ENCODE measurements at places on chromosomes 13 and 19. TPM values are rescaled to one million over a fixed set of nuclear protein-coding genes. Genes with fewer than 3 reads are reported as not detected.
A peak's percentile ranks its signal among the peaks of the same experiment; 100 is the strongest.

DNA sequence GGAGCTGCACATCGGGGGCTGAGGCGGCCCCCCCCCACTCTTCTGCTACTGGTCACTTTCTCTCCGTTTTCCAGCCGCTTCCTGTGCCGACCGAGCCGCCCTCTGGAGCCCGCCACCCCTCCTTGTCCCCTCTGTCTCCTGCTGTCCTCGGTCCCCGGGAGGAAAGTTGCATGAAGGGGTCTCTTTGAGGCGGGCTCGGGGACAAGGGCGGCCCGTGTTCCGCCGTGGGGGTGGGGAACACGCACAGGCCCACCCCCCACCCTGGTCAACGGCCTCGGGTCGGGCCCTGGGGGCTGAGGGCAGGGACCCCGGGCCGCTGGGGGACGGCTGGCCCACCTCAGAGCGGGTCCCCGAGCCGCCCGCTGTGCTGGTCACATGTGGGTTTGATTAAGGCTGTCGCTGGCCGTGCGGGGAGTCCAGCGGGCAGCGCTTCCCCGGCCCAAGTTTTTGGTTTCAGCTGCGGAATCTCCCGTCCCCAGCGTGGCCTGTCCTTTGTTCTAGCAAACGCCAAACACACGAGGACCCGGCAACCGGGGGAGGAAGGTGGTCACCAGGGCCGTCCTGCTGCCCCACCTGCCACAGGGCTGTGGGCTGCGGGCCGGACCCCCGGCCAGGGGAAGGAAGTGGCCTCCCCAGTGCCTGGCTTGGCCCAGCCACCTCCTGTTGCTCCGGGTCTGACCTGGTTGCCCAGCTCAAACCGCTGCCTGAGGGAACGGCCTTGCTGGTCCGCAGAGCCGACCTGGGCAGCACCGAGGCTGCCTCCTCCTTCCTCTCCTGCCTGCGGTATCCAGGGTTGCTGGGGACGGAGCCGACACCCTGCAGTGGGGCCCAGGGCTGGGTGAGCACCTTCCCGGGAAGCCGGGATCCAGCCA, 1.9 kb downstream of the EFNA2 start:
- DNase-seq = no peak

The ZNF610 gene
- total RNA-seq = 12.0 TPM

DNA sequence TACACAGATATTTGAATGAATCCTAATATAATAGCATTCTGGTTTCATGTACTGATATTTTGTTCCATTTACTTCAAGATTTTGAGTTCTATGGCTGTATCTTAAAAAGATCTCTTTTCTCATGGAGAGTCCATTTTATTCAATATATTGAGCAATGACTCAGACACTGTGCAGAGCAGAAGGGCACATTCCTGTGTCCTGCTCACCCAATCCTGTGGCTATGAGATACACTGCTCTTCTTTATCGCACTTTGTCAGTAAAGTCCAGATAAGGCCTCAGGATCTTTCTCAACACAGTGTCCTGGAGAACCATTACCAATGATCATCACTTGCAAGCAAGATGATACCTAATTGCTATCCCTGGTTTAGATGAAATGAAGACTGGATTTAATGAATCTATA, 155.0 kb downstream of the CYSLTR2 start:
- no peak for DNase-seq

DNA sequence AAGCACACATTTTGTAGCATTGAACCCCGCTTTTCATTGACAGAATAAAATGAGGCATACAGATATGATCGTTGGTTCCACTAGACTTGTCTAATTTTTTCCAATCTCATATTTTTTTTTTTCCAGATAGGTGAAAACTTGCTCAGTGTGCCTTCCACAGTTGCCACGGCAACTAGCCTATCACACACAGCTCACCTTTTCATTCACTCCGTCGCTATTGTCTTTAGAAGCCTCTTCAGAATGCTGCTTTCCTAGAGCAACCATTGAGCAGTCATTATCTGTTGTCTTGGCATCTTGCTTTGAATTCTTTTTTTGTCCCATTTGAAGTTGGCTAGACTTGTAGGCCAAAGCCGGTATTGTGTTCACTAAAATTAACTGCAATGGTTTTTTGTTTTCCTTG, 37.7 kb upstream of the ESD start:
- no peak for DNase-seq

GRCh38 chr19:3494559-3494958, 5.9 kb downstream of the DOHH start:
- no peak for DNase-seq

The VSIG10L gene
- 11.5 TPM for total RNA-seq

GRCh38 chr19:45293682-45294081, 29.0 kb downstream of the CKM start:
- no peak for DNase-seq

- DNase-seq = no peak
These were observed 2.9 kb downstream of the KLK15 start for GRCh38 chr19:50830266-50831025.

- DNase-seq = no peak
These were observed 23.2 kb downstream of the CATSPERD start for GRCh38 chr19:5743630-5744029.

DNA sequence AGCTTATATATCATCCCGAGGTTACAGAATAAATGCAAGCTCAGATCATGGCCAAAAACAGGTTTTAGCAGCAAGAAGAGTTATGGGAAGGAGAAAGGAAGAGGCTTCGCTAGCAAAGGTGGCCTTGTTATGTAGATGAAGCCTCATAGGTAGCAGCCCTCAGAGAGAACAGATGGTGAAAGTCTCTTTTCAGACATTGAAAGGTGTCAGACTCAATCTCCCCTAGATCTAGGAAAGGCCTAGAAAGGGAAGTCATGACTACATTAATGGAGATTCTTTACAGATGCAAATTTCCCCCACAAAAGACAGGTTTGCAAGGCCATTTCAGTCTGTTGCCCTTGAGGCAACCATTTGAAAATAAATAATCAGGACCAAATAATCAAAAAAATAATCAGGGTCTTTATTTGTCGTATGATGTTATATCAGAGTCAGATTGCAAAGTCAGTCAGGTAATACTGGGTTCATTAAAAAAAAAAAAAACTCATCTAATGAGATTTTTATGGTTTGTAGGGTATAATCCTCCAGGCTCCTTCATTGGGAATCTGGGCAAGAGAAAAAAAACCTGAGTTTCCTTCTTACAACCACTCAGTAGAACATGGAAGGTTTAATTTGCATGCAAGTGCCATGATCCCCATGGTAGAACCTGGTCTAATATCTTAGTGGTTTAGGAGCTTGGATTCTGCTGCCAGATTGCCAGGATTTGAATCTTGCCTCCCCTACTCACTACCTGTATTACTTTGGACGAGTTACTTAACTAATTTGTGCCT, 50.8 kb upstream of the HTR2A start:
- no peak for DNase-seq

DNA sequence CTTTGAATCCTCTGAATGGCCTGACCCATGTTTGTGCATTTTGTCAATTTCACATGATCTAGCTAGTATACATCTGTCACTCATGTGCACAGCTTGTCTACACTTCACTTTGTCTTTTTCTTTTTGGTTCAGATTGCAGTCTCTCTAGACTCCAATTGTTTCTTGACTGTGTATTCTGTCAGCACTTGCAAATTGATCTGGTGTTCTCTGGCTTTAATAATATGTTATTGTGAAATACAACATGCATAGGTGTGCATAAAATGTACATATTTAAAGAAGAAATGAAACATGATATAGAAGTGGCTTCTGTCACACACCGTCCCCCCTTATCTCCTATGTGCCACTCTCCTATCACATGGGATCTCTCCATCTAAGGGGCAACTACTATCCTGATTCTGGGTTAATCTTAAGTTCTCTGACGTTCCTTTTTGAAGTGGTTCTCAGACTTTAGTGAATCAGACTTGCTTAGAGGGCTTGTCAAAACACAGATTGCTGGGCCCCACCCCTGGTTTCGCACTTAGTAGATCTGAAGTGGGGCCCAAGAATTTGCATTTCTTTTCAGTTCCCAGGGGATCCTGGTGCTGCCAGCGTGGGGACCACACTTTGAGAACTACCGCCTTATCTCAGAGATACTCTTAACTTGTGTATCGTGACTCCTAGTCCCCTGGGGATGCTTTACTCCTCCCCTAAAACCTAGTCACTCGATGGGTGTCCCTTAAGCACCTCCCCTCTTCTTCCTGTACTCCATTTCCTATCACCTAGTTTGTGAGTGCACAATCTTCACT, 5.8 kb downstream of the KRTDAP start:
- DNase-seq = no peak

GRCh38 chr13:98182153-98182552, 5.1 kb upstream of the RNF113B start:
- DNase-seq = no peak

DNA sequence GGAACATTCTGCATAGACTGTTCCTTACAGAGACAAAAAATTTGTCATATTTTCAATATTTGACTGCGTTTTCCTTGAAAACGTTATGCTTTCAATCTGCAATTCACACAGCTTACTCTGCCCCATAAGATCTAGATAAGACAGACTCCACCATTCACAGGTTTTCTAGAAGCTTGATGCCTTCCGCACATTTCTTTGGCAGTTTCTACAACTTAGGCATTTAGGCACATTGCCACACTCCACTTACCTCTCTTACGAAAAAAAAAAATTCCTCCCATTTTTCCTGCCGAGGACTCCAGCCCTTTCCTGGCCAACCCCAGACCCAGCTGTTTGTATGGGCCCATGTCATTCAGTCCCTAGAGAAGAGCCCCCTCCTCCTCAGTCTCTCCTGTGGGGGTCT, 11.2 kb downstream of the ATP12A start:
- no peak for DNase-seq

- peak; percentile 95 for DNase-seq
These were observed 6.3 kb downstream of the ERICH4 start for GRCh38 chr19:41449079-41449864.

The PRRG2 gene
- 4.8 TPM for total RNA-seq

- peak; percentile 96 for DNase-seq
These were observed 131.3 kb downstream of the STK24 start for GRCh38 chr13:98445340-98446233.

DNA sequence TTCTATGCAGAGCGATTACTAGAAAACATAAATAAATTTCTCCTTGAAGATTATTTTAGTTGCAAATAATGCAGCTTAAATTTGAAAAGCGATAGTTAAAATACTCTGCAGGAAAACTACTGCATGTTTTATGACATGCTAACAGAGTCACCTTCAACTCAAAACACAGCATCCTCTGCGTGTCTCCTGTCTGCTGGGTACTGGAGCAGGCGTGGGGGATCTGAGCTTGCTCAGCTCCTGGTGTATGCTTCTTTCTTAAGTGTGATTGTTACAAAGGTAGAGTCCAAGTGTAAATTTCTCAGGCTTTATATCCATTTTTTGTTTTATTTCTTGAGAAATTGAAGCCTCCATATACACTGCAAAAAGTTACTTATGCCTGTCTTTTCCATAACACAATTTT, 15.3 kb downstream of the SPATA13 start:
- peak; percentile 22 for DNase-seq

DNA sequence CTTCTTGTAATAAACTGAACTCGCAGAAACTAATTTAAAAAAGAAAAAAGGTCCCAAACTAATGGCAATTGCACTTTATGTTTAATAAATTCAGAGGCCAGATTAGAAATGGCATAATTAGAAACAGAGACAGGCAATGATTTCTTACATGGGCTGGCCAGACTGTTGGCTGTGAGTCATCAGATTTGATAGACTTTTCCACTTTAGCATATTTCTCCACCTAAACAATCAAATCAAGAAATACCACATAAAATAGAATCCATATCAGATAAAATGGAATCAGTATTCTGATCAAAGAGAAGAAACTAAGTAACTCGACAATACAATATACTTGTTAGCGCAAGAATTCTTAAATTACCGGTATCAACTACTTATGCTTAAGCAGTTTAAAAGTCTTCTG, 29.0 kb downstream of the EXOSC8 start:
- DNase-seq = no peak

GRCh38 chr13:94822356-94822755, 110.0 kb upstream of the SOX21 start:
- peak; percentile 66 for DNase-seq

The CYP2A7 gene
- not detected for total RNA-seq

GRCh38 chr13:108929532-108930206, 300.3 kb downstream of the MYO16 start:
- no peak for DNase-seq

- DNase-seq = peak; percentile 76
These were observed 3.1 kb upstream of the PTPRH start for GRCh38 chr19:55212447-55212846.

The PHLDB3 gene
- total RNA-seq = 8.3 TPM

DNA sequence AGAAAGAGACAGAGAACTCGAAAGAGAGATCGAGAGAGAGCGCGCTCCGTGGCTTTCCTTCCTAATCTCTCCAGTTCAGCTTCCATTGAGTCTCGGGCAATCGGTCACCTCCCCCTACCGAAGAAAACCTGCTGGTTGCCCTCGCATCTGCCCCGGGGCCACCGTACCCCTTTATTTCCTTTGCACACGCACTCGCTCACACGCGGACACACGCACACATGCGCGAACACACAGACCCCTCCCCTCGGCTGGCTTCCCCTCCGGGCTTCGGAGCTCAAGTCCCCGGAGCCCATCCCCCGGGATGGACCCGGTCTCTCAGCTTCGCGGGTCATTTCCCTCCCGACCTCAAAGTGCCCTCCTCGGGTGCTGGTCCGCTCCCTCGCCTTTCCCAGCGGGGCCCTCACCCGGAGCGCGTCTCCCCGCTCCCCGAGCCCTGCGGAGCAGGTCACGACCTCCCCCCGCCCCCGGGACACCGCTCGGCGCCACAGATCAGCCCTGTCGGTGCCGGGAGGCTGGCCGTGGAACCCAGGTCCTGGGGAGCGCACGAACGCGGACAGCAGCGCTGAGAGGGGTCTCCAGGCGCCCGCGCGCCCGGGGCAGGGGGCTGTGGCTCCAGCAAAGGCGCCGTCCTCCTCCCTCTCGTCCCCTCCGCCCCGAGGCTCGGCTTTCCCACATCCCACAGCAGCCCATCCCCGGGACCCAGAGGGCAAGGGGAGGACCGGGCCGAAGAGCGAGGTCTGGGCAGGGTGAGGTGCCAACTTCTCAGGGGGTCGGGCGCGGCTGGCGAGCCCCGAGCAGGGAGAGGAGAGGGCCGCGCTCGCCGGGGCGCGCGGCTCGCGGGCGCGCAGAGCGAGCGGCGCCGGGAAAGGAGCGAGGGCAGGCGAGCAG, 1.8 kb downstream of the DACH1 start:
- DNase-seq = peak; percentile 77

GRCh38 chr13:107427536-107427935, 787.8 kb downstream of the LIG4 start:
- no peak for DNase-seq

- no peak for DNase-seq
These were observed 8.6 kb upstream of the MYCBP2 start for GRCh38 chr13:77335543-77335942.

DNA sequence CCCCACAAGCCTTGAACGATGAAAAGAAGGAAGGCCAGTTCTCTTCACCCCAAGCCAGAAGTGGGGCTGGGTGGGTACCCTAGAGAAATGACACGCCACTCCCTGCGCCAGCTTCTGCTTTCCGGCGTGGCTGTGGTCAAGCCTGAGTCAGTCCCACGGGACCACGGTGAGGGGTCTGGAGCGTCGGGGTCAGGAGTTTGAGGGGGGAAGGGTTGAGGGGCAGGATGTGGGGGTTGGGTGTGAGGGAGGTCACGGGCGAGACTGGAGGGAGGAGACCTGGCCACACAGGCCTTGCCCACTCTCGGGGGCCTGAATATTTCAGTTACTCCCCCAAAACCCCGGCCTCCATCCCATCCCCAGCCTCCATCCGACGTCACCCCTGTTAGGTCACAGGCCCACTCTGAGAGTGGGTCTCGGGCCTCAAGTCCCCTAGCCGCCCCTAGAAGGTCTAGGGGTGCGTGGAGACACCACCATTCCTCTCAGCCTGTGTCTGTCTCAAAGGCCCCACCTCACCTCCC, 500 bp upstream of the IFI30 start:
- DNase-seq = no peak

Measured in endodermal cell (in vitro differentiated cells).